ENCODE measurements at places on chromosomes 5 and 9.
A peak's percentile ranks its signal among the peaks of the same experiment; 100 is the strongest.

GRCh38 chr5:159774476-159775031 lies 141.7 kb upstream of the ADRA1B start:
- DNase-seq, result peak; percentile 59

DNA sequence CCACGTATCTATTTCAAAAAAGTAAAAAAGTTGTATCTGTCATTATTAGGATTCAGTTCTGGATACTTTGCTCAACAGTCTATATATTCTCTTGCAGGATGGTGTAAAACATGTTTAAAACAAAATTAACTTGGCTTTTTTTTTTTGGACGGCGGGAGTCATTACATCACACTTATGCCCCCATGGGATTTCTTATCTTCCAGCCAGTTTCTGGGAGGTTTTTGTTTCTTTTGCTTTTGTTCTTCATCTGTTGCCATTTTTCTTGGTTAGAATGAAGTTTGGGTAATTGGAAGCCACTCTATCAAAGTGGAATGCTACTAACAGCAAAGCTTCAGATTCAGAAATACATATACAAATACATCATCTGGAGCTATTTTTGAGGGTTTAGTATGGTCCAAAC lies 1.8 kb upstream of the STARD4 start:
- DNase-seq, result no peak

DNA sequence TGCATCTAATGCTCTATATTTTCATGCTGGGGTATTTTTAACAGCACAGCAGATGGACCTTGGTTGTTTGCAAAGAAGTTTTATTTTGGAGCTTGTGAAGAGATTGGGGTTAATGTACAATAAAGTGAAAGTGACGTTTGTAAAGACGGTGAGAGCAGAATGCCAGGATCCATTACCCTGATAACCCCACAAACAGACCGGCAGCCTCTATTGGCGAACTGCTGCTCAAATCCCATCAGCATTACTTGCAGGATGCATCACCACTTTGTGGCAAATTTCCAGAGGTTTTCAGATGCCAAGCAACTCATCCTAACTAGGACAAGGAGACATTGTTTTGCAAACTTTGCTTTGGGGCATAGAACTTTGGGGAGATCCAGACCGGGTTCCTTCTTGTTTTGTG lies 383.3 kb upstream of the ZNF462 start:
- peak; percentile 85 for DNase-seq

- DNase-seq, result no peak
These were observed 45.3 kb downstream of the RALGPS1 start for GRCh38 chr9:126959917-126960316.

DNA sequence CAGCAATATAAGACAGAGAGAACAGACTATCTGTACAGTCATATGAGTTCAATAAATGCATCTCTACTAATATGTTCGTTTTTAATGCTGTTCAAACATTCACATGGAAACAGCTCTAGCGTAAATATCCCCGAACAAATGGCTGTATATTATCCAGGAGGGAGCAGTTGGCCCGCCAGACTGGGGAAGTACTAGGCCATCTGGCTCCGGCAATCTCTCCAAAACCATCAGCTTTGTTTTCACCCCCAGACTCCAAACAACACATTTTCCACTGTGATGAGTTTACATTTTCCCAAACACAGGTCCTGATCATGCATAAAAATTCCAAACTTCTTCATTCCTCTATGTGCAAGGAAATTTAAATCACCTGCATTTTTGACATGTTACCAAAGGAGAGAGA lies 8.7 kb downstream of the EBF1 start:
- no peak for DNase-seq

DNA sequence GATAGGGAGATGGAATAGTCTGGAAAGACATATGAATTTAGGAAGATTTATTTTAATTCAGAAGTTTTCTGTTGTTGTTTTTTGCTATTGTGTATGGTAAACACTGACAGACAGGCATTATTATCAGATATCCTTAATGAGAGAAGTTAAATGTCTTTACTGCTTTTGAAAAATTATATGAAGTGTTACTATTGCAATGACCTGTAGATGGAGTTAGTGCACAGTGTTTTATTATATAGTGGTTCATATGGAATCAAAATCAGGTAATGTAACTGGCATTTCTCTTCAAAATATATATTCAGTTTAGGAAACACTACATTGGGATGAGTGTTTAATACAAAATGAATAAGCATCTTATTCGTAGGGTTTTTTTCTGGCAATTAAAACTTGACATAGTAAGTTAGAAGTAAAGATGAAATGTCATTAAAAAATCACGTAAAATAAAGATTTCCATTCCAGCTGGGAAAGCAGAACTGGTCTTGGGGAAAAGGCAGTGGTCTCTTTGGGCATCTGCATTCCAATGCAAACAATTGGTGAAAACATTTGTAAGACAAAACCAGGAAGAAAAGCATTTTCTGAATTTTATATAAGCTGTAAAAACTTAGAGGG lies 3.9 kb downstream of the GABRA1 start:
- DNase-seq, result no peak

DNA sequence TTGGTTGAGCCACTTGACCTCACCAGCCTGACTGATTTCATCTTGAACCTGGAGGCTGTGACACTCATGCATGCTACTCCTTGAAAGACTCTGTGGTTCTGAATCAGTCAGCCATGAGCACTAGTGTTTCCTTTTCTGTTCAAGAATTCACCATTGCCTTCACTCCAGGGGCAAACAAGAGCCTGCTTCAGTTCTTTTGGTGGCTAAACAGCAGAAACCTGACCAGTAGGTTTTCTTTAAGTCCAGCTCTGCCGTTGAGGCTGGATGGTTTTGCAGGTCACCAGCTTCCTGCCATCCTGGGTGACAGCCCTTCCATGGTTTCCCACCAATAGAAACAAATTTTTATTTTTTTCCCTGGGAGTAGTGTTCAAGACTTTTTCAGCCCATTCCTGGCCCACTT lies 10.0 kb downstream of the NTRK2 start:
- DNase-seq, result no peak

GRCh38 chr9:130073373-130073772 lies 19.7 kb downstream of the GPR107 start:
- peak; percentile 68 for DNase-seq

DNA sequence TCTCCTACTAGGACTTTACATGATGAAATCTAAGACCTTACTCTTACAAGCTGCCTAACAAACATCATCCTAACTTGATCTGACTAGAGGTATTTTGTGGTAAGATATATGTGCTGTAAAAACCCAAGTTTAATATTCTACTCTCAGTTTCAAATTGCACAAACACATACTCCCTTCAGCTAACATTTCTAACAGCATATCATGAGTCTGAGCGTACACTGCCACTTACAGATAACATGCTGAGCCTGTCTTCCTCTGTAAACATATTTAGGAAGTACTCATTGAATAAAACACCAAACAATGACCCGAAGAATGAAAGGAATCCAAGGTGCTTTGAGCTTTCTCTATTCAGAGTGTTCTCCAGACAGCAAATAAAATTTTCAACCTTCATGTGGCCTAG lies 7.9 kb upstream of the ESM1 start:
- DNase-seq, result no peak

- peak; percentile 74 for DNase-seq
These were observed 157.1 kb downstream of the ZNF462 start for GRCh38 chr9:107020040-107020530.

DNA sequence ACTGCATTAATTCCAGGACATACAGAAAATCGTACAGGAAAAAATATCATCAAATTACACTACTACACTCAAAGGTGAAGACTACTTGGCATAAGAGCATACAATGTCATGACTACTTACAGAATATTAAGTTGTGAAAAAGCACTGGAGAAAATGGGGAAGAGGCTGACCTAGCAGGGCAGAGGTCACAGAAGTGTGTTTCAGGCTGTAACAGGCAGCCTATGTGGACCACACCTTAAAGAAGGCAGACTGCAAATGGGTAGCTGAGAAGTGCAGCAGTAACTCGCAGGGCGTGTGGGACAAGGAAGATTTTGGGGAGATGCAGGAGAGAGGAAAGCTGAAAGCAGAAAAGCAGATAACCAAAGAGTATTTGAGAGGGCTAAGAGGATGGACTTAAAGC lies 167.0 kb upstream of the PIK3R1 start:
- no peak for DNase-seq

GRCh38 chr5:1946776-1947175 lies 64.1 kb upstream of the IRX4 start:
- DNase-seq, result no peak

GRCh38 chr5:172173564-172174153 lies 14.4 kb downstream of the STK10 start:
- DNase-seq, result no peak

GRCh38 chr5:59193616-59194319 lies 610.9 kb downstream of the RAB3C start:
- peak; percentile 59 for DNase-seq

DNA sequence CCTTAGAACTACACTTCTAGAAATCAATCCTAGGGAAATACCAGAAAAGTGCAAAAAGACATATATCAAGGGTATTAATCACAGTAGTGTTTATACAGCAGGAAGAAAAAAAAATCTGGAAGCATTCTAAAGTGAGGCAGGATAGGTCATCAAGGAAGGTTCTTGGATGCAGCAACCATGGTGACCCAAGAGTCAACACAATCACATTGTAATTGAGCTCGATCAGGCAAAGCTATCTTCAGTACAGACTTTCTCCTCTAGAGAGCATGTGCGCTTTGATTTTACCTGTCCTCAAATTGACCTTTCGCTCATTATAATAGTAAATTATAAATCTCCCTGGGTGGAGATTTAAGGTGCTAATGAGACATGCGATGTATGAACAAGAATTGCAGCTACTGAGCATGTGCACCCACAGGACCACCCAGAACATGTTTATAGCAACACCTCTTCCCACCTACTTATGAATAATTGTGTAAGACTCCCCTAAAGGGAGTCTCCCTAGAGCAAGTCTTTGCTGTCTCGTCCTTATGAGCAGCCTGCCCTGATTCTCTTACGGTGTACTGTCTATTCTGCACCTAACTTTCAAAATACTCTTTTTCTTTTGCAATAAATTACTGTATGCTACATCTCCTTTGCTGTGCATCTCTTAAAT lies 297.7 kb downstream of the ATPSCKMT start:
- no peak for DNase-seq

DNA sequence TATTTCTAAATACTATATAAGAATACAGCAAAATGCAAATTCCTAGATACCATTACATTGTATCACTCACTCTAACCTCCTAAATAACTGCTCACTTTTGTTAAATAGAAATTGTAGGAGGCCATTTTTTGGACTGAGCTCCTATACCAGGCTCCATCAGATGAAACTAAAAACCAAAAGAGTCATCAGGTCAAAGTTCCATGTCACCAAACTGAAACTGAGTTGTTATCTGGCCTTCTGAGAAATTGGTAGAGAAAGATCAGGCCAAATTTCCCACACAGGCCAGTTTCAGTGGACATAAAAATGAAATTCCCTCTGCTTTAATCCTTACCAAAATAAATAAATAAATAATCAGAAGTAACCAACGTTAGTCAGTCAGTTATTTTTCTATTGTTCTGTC lies 13.8 kb upstream of the SNX2 start:
- no peak for DNase-seq

- DNase-seq, result no peak
These were observed 990.1 kb upstream of the C9orf72 start for GRCh38 chr9:28563291-28563934.

- DNase-seq, result peak; percentile 86
These were observed 43.7 kb upstream of the TTC1 start for GRCh38 chr5:159965031-159965837.

DNA sequence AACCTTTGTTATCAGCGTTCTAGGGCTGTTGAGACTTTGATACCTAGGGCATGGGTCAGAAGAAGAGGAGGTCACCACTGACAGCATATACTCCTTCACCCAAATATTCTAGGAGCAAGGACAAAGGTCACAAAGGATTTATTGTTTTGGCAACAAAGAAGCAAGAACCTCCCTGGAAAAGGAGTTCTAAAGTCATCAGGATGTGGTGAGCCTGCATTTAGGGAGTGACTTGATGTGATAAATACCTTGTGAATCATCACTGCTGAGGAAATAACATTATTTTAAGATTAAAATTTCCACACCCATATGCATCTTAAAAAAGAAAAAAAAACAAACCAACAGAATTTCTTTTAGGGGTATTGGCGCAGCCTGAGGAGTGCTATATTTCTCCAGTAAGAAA lies 13.9 kb downstream of the IFNA1 start:
- DNase-seq, result no peak

DNA sequence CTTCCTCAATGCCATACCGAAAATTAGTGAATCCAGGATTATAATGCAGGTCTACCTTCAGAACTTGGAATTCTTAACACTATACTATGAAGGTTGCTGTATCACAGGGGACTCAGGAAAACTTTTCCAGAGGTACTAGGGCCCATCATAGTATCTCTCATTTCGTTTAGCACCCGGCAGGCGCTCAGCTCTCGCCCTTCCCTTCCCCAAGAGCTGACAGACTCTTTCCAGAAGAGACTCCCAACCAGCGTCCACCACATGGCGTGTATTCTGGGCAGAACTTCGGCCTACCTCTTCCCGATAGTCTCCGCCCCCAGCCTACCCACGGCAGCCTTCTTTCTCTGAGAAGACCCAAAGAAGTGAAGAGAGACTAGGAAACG lies 271 bp downstream of the NOL8 start:
- DNase-seq, result no peak

- no peak for DNase-seq
These were observed 542.3 kb downstream of the PDE4D start for GRCh38 chr5:59351076-59351794.

DNA sequence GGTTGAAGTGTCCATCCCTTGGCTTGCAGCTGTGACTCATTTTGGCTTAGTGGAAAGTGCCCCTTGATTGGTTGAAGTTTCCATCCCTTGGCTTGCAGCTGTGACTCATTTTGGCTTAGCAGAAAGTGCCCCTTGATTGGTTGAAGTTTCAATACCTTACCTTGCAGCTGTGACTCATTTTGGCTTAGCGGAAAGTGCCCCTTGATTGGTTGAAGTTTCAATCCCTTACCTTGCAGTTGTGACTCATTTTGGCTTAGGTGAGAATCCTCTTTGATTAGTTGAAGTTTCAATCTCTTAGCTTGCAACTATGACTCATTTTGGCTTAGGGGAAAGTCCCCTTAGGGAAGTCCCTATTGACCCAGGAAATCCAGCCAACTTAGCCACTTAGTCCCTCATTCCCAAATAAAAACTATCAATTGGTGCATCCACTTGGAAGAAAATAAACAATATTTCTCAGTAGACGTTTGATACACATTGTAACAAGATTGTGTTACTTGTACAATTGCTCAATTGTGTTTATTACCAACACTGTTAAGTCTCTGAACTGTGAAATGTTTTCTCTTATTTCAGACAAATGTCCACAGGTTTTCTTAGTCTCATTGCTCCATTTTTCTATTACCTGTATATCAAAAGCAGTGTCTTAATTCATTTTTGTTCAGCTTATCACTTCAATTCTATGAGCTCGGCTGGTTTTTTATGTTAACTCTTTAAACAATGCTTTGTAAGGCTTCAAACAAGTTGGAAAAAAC lies 2308.8 kb upstream of the ACO1 start:
- DNase-seq, result peak; percentile 80

- no peak for DNase-seq
These were observed 3.7 kb upstream of the ICE1 start for GRCh38 chr5:5418764-5419163.

- DNase-seq, result no peak
These were observed 25.2 kb upstream of the FOCAD start for GRCh38 chr9:20658677-20659473.

GRCh38 chr5:150502847-150503246 lies 5.1 kb upstream of the NDST1 start:
- DNase-seq, result no peak

GRCh38 chr5:133205204-133205603 lies 153.4 kb downstream of the HSPA4 start:
- no peak for DNase-seq
